T47D (cell line): ENCODE measurements at places on chromosomes 3 and 15.

DNA sequence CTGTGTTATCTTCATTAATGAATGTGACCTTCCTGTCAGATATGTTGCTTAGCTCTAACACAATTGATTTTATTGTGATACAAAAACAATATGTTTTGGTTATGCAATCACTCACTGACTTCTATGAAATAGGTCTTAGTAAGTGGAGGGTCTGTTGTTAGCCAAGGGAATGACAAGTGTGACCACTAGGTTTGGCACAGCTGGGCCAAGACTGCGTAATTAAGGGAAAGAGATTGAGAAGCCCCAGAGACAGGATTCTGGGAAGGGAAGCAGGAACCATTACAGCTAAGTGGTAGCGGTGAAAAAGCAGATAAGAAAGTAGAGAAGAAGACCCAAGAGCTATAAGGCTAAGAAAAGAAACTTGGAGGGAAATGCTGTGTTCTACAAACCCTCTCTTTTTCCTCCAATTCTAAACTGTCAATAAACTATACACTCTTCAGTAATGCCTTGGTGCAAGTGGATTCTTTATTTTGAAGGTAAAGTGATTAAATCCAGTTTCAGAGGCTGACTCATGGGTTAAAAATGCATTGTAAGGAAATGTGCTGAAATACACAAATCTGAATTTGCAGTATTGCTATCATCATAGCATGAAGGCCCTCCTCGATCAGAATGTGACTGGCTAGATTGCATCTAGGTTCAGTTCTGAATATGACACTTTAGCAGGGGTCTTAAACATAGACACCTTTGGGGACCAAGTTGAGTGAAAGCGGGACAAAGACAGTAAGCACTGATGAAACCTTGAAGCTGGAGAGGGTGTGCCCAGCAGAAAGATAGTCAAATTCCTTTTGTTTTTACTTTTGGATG lies 26.1 kb downstream of the KCNMB2 start:
- DNase-seq = no peak

- DNase-seq = no peak
These were observed 630 bp upstream of the EFCAB12 start for GRCh38 chr3:129429080-129429451.

GRCh38 chr15:98753726-98754656 lies 105.7 kb downstream of the IGF1R start:
- peak; percentile 59 for DNase-seq

GRCh38 chr15:70726753-70727152 lies 36.6 kb downstream of the UACA start:
- no peak for DNase-seq

- no peak for DNase-seq
These were observed 2.3 kb downstream of the RARB start for GRCh38 chr3:25430287-25430934.

DNA sequence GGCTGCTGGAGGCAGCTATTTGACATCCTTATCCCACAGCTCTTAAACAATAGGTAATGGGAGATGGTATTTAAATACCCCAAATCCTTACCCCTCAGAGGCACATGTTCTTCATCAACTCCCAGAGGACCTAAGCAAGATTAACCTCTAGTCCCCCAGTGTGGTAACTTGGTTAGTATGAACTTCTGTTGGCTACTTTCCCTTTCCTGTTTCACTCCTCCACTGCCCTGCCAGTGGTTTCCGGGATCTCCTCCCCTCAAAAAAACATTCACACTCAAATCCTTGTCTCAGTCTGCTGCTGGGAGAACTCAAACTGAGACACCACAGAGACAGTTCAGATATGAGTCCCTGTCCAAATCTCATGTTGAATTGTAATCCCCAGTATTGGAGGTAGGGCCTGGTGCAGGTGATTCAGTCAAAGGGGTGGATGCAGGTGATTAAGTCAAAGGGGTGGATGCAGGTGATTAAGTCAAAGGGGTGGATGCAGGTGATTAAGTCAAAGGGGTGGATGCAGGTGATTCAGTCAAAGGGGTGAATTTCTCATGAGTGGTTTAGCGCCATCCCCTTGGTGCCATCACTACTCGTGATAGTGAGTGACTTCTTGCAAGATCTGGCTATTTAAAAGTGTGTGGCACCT lies 335.0 kb upstream of the CTNNB1 start:
- no peak for DNase-seq

DNA sequence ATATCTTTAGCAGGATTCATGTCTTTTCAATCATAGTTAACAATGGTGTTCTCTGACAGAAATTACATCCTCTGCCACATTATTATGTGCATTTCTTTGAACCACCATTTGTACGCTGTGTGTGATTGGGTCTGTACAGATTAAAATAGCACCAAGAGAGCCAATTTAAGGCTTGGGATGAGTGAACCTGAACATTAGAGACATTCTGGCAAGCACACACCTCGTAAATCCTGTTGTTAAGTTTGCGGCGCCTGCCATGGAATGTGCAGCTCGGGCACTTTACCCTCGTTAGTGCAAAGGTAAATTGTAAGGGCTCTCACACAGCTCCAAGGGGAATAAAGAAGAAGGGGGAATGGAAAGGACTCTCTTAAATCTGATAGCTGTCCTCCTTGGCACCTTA lies 482.4 kb upstream of the DPPA4 start:
- DNase-seq = no peak

GRCh38 chr3:52857133-52857532 lies 22.3 kb upstream of the MUSTN1 start:
- DNase-seq = no peak

DNA sequence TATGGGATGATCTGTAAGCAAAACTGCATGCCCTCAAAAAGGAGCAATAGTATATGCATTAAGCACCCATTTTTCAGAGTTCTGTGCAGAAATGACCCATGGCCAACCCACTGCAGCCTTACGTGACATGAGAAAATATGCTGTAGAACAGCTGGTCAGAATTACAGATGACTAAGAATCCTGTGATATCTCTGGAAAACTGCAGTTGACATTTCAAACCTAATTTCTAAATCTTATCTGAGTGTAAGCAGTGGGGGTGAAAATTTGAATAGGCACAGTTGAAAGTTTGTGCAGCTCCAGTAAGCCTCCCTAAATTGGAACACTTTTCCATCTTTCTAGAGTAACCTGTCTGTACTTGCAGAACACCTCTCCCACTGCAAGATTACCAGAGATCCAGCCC lies 28.7 kb upstream of the COL6A6 start:
- no peak for DNase-seq

DNA sequence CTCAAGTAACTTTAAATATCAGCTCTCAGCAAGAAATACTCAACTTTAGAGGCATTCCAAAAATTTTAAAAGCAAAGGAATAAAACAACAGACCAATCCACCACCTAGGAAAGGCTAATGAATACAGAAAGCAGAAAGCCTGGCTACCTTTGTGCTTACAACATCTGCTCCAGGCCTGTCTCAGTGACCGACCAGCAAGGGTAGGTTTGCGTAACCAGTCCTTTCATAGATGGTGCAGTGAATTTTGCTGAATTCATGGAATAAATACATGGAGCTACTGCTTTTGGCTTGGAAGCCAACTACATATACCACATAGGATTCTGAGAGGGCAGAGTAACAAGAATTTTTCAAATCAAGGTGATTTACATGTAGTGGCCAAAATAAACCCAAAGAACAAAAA lies 27.2 kb downstream of the ETV5 start:
- no peak for DNase-seq

DNA sequence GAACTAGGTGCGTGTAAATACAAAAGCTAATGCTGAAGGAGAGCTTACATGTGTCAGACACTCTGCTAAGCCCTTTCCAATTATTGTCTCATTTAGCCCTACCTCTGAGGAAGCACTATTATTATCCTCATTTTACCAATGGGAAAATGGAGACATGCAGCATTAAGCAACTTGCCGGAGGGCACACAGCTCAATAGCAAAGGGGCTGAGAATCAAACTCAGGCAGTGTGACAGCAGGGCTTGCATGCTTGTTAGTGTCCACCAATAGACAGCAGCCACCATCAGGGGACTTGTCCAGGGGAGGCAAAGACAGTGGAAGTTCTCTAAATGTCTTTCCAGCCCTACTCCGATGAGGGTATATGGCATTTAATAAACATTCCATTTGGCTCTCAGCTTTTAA lies 548.6 kb downstream of the MAGI1 start:
- DNase-seq = no peak

GRCh38 chr3:187012609-187013051 lies 82.3 kb downstream of the ST6GAL1 start:
- DNase-seq = no peak

GRCh38 chr3:188241883-188242282 lies 87.9 kb downstream of the LPP start:
- no peak for DNase-seq

DNA sequence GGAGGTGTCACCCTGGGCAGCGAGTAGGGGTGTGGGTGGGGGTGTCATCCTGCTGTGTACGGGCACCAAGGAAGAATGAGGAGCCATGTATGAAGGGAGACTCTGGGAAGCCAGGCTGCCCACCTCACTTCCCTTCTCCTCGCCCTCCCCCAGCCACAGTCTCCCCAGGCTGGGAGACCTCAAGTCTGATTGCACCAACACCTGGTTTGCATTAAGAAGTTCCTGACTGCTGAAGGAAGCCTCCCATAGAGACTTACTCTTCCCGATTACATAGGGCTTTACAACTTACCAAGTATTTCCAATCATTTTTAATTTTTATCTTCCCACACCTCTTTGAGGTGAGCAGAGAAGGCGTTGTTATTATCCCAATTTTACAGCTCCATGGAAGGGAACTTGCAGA lies 29.5 kb upstream of the SMAD3 start:
- DNase-seq = no peak

DNA sequence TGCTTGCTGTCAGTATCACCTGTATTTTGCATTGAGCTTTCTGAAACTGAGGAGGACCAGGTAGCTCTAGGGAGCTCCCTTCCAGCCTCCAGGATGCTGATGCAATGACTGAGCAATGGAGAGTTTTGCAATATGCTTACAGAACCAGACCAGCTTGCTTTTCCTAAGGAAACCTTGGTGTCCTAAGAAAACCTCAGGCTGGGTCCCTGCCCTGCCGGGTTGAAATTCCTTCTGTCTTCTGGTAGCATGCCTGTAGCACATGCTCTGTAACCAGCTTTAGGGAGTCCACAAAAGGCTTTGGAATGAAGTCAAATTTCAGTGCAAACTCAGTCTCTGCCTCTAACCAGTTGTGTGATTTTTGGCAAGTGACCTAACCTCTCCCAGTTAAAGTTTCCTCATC lies 65.8 kb upstream of the GSK3B start:
- peak; percentile 52 for DNase-seq

- peak; percentile 64 for DNase-seq
These were observed 26.8 kb upstream of the OCA2 start for GRCh38 chr15:28125673-28126651.

DNA sequence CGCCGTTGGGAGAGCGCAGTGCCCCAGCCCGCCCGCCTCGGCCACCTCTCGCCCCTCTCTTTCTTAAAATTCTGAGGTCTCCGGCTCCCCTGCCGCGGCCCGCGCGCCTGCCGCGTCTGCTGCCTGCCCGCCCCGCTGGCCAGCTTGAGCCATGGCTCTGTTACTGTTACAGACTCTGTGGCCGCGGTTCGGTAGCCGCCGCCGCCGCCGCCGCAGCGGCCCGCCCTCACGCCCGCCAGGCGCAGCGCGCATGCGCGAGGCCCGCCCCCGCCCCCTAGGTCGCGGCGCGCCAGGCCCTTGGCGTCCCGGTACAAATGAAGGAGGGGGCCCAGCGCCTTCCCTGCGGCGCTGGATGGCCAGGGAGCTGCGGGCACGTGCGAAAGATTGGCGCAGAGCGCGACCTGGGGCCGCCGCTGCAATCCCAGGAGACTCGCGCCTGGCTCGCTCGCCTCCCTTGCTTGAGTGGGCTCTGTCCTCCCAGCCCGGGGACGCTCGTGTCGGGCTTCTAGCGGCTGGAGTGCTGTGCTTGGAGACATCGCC lies at the start of gene ONECUT1:
ONECUT1 (minus strand) TSS at position 168 of the 540 bp plus-strand sequence. CDS start 452 bp downstream, outside the sequence.
- peak; percentile 89 for DNase-seq

- DNase-seq = no peak
These were observed 30.5 kb downstream of the TMED3 start for GRCh38 chr15:79341396-79341795.

- DNase-seq = no peak
These were observed 32.0 kb downstream of the HCN4 start for GRCh38 chr15:73336756-73337155.

- DNase-seq = no peak
These were observed 25.4 kb upstream of the DET1 start for GRCh38 chr15:88571852-88572259.

- no peak for DNase-seq
These were observed 13.7 kb downstream of the PLEKHO2 start for GRCh38 chr15:64855205-64855975.

DNA sequence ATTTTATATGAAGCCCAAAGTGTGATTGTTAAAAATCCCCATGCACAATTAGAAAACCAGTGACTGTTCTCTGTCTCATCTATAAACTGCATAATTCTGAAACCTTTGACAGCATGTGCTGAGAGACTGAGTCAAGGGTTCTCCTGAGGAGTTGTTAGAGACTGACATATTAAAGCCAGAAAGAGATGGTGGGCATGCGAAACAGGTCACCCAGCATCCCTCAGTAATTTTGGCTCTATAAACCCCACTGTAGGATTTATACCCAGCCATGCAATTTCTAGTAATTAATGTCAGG lies 3.6 kb downstream of the VGLL3 start:
- DNase-seq = no peak

GRCh38 chr3:56453011-56453410 lies 15.3 kb downstream of the ERC2 start:
- DNase-seq = no peak

DNA sequence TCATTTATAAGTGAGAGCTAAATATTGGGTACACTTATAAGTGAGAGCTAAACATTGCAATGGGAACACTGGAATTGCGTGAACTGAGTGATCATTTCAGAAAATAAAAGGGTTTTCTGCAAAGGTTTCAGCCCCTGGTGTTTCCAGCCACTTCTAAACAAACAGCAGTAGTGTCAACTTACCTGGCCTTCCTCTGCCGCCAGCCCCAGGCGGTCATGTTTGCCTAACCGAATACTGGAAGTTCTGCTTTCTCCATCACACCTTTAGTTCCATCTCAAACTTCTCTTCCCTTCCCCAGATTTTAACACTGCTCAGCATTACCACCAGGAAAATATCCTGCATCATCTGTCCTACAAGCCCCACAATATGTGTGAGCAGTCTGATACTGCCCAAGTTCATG lies 58.6 kb downstream of the MRPL3 start:
- peak; percentile 78 for DNase-seq

- DNase-seq = no peak
These were observed 10.6 kb upstream of the CPB1 start for GRCh38 chr3:148816981-148817525.

DNA sequence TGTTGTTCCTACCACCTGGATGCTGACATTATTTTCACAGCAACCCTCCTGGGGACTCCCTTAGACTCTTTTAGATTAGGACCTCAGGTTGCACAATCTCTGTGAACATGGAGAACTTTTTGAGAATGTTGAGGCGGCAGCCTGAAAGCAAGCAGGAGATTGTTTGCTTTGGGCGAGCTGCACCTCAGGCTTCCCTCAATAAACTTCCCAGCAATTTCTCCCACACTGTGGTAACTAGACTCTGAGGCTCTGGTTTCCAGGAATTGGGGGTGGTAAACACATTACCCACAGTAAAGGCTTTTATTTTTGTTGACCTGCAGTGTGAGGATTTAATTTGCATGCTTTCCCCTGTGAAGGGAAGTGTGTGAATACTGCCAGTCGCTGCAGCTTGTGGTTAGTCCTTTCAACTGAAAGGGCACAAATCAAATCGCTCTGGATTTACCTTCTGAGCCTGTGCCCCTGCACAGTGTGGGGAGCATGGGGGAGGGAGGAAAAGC lies 35.2 kb upstream of the SIAH2 start:
- peak; percentile 79 for DNase-seq

- no peak for DNase-seq
These were observed 31.4 kb downstream of the GPD1L start for GRCh38 chr3:32137870-32138269.

- DNase-seq = no peak
These were observed 209.4 kb downstream of the RPLP1 start for GRCh38 chr15:69661871-69662644.
